ENCODE measurements at places on chromosomes 3 and 15.

DNA sequence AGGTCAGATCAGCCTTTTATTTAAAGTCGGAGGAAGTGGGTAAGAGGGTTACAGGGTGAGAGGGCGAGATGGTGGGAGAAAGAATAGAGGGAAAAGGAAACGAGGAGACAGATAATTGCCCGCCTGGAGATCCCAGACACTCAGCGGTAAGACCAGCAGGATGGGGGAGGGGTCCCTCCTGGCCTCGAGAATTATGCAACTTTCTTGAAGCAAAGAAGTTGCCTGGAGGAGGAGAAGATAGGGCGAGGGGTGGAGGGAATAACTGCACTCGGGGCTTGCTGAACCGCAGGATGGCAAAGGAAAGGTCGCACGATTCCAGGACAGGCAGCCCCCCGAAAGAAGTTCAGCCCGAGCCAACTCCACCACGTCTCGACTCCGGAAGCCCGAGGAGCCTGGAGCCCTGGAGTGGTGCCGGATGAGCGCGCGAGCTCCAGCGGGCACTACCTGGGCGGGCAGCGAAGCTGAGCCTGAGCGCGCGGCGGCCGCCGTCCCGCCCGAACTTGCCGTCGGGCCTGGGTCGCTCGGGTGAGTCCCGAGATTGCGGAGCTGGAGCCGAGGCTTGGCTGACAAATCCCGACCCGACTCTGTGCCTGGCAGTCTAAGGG, 402 bp downstream of the WWTR1 start:
- DNase-seq = no peak

DNA sequence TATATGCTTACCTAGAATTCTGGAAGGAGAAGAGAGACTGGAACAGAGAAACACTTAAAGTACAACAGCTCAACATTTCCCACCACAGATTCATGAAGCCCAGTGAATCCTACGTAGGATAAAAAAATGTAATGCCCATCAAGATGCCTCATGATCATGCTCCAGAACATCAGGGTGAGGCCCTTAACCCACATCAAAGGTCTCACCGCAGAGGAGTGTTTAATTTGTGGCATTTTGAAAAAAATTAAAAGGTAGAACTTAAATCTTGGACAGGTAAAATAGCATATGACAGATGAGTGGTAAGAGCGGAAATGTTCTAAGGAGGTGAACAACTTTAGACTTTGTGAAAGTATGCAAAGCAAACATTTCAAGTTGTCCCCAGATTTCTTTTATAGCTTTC, 9.7 kb upstream of the SLC6A20 start:
- DNase-seq = no peak

DNA sequence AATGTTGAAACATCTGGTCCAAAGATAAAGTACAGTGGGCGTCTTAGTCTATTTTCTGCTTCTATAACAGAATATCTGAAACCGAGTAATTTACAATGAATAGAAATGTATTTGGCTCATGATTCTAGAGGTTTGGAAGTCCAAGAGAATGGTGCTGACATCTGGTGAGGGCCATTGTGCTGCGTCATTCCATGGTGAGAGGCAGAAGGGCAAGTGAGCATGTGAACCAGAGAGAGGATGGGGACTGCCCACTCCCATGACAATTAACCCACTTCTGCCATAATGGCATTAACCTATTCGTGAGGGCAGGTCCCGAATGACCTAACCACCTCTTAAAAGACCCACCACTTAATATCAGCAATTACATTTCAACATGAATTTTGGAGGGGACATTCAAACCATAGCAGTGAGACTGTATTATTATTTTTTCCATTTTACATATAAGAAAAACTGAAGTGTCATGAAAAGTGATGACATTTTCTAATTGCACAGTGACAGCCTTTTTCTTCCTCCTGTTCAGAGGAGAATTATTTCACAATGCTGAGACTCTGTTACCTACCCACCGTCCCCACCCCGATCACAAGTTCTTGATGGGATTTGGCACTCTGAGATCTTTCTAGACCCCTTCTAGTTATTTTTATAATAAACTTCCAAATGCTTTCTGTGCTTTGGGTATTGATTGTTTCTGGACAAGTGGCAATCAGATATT, 238.8 kb downstream of the RPLP1 start:
- no peak for DNase-seq

GRCh38 chr15:67190813-67191212, 63.6 kb downstream of the AAGAB start:
- DNase-seq = no peak

DNA sequence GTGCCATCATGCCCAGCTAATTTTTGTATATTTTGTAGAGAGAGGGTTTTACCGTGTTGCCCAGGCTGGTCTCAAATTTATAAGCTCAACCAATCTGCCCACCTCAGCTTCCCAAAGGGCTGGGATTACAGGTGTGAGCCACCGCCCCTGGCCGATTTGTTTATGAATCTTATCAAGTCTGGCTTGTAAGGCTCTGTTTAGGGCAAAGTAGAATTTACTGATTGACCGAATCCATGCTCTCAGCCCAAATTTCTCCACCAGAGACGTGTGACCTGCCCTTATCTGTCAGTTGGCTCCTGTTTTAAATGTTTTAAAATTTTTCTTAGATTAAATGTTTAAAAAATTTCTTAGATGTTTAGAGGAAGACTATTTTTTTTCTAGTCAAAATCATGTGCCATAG, 19.5 kb downstream of the RAD54L2 start:
- no peak for DNase-seq

DNA sequence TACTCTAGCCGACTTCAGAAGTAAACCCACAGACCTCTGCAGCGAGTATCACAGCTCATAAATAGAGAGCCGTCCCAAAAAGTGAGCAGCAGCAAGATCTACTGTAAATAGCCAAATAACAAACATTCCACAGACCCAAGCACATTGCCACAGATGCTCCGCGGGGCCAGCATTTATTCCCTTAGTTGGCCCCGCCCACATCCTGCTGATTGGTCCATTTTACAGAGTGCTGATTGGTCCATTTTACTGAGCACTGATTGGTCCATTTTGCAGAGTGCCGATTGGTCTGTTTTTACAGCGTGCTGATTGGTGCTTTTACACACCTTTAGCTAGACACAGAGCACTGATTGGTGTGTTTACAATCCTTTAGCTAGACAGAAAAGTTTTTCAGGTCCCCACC, 17.3 kb upstream of the GABRB3 start:
- DNase-seq = no peak

DNA sequence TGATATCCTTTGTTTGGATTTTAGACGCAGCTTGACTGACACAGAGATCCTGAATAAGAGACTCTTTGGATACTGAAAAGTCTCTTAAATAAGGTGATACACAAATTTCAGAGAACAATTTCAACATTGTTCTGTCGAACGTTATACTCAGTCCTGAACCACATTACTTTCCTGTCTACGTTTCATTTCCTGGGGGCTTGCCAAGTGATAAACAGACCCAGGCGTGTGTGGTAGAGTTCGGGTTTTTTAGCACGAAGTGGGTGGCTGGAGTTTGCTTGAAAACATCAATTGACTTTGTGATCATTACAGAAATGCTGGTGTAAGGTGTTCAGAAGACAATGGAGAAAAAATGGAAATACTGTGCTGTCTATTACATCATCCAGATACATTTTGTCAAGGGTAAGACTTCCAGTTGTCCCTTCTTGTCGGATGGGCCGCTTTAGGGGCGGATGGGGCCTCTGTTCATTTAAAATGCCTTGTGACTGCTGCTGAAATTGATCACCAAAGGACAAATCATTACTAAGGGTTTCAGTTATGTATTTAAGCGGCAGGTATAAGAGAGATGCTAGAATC, at the start of gene CD96:
Gene CD96, plus strand, starts transcription at position 287 of the 573 bp plus-strand sequence. Its CDS starts 52 bp downstream, at position 339.
- no peak for DNase-seq

DNA sequence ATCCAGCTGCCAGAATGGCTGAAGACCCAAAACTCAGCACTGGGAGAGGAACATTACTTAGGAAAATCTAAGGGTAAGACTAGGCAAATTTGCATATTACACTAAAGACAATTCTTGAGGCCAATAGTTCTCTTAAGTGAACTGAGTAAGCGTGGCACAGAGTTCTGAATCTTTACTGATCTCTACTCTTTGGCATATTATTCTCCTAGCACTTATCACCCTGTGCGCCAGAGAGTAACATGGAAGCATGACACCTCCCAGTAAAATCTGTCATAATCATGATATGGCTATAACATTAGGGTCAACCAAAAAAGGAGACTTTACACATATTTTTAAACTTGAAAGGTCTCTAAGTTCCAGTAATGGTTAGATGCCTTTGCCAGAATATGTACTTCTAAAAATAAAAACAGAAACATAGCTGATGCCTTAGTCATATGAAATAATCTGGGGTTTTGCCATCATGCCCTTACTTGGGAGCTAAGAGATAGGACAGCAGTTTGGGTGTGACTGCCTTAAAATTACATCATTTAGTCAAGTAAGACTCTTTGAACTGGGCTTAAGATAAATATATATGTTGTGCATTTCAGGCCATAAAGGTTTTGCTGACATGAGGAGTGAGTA, 290.5 kb downstream of the PLCL2 start:
- DNase-seq = no peak

DNA sequence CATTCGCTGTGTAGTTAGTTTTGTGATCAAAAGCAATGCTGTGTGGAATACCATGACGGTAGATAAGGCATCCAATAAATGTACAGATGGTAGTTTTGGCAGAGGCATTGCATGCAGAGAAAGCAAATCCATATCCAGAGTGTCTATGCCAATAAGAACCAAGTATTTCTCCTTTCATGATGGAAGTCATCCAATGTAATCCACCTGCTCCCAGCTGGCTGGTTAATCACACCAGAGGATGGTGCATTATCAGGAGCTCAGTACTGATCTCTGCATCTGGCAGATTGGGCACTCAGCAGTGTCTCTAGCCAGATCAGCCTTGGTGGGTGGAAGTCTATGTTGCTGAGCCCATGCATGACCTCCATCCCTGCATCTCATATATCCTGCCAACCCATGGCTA, 677.7 kb upstream of the NECTIN3 start:
- DNase-seq = no peak

- DNase-seq = no peak
These were observed 165.7 kb downstream of the TCF12 start for GRCh38 chr15:57084192-57084591.

GRCh38 chr3:153055217-153055616, 106.8 kb upstream of the RAP2B start:
- DNase-seq = no peak

DNA sequence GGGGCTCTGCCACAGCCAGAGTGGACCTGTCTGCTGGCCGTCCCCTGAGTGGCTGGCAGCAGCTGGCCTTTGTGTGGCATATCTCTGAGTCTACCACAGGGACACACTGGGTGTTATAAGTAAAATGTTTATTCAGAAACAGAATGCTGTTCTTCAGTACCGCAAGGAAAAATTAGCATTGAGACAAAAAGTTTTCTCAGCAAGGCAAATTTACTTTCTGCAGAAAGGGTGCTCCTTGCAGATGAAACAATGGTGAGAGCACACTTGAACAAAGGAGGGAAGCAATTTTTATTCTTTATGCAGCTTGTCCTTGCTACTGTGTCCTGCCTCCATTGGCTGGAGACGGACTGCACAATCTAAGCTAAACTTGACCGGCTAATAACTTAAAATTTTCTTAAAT, 4.0 kb downstream of the TMEM89 start:
- no peak for DNase-seq

DNA sequence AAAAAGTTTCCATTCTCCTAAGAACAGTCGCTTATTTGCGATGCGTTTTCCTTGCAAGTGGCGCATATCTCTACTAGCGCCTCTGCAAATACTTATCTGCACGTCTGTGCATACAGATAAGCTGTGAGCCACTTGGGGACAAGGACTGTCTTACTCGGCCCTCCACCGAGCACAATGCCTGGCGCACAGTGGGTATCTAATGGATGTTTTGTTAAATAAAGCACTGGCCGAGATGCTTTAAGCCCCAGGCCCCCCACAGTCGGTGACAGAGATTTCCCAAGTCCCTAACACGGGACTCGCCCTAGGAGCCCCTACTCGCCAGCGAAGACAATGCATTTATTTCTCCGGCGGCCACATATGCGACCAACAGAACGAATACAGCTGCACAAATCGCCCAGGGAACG, 503 bp downstream of the HLTF start:
- no peak for DNase-seq

GRCh38 chr3:37703626-37704025, 158.1 kb upstream of the CTDSPL start:
- no peak for DNase-seq

- no peak for DNase-seq
These were observed 5.5 kb upstream of the ARRDC4 start for GRCh38 chr15:97955035-97955434.

- DNase-seq = no peak
These were observed 212.2 kb downstream of the GABRG3 start for GRCh38 chr15:27183201-27183600.

GRCh38 chr3:167820102-167820865, 84.8 kb downstream of the SERPINI1 start:
- no peak for DNase-seq

- no peak for DNase-seq
These were observed 120.8 kb downstream of the SLCO3A1 start for GRCh38 chr15:91974321-91974720.

DNA sequence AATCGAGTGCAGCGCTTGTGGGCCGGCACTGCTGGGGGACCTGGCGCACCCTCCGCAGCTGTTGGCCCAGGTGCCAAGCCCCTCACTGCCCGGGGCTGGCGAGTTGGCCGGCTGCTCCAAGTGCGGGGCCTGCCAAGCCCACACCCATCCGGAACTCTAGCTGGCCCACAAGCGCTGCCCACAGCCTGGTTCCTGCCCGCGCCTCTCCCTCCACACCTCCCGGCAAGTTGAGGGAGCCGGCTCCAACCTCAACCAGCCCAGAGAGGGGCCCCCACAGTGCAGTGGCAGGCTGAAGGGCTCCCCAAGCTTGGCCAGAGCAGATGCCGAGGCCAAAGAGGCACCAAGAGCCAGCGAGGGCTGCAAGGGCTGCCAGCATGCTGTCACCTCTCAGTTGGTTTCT, 73.4 kb downstream of the PLXNA1 start:
- DNase-seq = no peak

DNA sequence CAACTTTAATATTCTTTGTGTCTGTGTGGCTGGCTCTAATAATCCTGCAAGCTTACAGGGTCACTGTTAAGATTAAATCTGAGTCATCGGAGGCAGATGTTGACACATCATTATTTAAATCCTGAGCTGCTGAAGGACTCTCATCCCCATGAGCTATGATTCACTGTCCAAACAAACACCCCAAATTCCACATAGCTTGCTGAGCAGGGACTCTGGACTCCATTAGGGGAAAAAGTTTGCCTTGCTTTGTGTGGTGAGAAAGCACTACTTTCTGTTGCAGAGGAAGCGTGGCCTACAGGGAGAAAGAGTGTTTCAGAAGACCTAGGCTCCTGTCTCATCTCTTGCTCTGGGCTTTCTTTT, 213.7 kb downstream of the PDCD6IP start:
- no peak for DNase-seq

- DNase-seq = no peak
These were observed 19.1 kb upstream of the RAP2B start for GRCh38 chr3:153142961-153143360.

- no peak for DNase-seq
These were observed 265.3 kb upstream of the GOLIM4 start for GRCh38 chr3:168360993-168361392.

- DNase-seq = no peak
These were observed 605.5 kb upstream of the KCNMB2 start for GRCh38 chr3:177930771-177931170.

Data from NCI-H446 (cell line).